HFFc6 (cell line): ENCODE measurements at places on chromosomes 16 and 17.

DNA sequence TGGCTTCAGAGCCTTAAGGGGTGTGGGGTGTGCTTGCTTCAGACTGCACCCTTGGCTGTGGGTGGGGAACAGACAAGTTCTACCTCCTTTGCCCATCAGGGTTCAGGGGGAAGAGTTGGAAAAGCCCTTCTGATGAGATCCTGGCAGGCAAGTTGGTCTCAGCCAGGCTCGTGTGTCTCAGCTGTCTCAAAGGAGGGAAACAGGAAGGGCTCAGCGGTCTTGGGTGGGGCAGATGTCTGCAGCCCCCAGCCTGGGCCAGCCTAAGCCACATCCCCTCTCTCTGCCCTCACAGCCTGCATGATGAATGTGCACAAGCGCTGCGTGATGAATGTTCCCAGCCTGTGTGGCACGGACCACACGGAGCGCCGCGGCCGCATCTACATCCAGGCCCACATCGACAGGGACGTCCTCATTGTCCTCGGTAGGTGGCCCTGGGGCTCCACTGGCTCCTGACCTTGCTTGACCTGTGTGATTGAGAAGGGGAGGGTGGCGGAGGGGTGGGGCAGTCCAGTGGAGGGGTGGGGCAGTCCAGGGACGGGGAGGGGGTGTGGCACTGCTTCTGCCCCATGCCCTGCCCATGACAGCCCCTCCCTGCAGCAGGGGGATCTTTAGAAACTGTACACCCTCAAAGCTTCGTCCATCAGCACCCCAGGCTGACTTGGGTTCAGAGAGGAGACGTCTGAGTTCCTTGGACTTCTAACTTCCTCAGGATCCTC is 199.5 kb downstream of the PRKCB start:
- DNase-seq = no peak

- DNase-seq = peak; percentile 38
Measured at GRCh38 chr17:49880291-49881053, 32.6 kb upstream of the TAC4 start.

GRCh38 chr17:45355087-45355486 is 38.3 kb upstream of the MAP3K14 start:
- no peak for DNase-seq

GRCh38 chr16:6698548-6698947 is 634.1 kb upstream of the RBFOX1 start:
- DNase-seq = no peak

- peak; percentile 29 for DNase-seq
Measured at GRCh38 chr17:54967621-54968261, 713 bp downstream of the COX11 start.

DNA sequence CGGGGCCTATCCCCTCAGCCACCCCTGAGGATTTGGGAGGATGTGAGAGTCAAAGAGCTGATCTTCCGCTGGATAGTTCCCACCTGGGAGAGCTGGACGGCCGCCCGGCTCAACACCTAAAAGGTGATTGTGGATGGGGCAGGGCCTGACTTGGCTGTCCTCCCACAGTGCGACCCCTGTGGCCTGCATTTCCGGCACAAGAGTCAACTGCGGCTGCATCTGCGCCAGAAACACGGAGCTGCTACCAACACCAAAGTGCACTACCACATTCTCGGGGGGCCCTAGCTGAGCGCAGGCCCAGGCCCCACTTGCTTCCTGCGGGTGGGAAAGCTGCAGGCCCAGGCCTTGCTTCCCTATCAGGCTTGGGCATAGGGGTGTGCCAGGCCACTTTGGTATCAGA is 4.5 kb downstream of the BCL6B start:
- DNase-seq = no peak

DNA sequence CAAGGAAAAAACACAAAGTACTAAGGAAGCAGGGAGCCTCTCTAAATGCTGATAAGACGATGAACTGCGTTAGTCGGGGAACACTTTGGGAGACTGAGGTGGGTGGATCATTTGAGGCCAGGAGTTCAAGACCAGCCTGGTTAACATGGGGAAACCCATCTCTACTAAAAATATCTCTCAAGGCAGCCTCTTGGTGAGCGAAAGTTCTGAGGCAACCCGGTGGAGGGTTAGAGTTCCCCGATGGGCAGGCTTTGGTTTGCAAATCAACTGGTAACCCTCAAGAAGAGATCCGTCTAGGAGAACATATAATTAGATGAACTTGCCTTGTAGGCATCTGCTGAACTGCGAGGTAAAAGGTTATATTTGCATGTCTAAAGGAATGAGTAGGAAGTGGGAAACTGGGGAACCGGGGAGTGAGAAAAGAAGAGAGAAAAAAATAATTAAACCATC is 44.6 kb downstream of the WSB1 start:
- no peak for DNase-seq

DNA sequence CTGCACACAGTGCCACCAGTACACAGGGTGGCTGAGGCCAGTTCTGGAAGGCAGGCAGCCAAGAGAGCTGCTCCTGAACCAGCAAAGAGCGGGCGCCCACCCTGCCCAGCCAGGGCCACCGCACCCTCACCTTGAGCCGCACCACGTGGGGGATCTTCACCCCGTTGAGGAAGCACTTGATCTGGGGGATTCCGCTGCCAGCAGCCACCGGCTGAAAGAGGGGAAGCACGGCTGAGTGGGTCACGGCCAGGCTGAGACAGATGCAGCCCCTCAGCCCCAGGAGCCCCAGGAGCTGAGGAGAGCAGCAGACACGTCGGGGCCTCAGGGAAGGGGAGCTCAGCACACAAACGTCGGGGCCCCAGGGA is 14.6 kb upstream of the CCDC154 start:
- DNase-seq = no peak

- DNase-seq = no peak
Measured at GRCh38 chr16:78094166-78094565, 5.3 kb upstream of the WWOX start.

GRCh38 chr16:26667307-26667706 is 399.4 kb upstream of the C16orf82 start:
- no peak for DNase-seq
